ENCODE measurements at places on chromosomes 6 and 20. TPM values are rescaled to one million over a fixed set of nuclear protein-coding genes. Genes with fewer than 3 reads are reported as not detected.

GRCh38 chr20:33014336-33015113 lies 7.0 kb downstream of the BPIFB2 start:
- no peak for DNase-seq

GRCh38 chr6:89680150-89680549 lies 41.6 kb upstream of the LYRM2 start:
- no peak for DNase-seq

GRCh38 chr6:4747588-4747987 lies 28.6 kb upstream of the CDYL start:
- no peak for DNase-seq

GRCh38 chr6:134238960-134239795 lies 78.7 kb downstream of the SGK1 start:
- DNase-seq, result no peak

GRCh38 chr6:75842191-75842590 lies 93.2 kb downstream of the MYO6 start:
- no peak for DNase-seq

GRCh38 chr20:63530788-63531160 lies 6.4 kb downstream of the PTK6 start:
- DNase-seq, result no peak

DNA sequence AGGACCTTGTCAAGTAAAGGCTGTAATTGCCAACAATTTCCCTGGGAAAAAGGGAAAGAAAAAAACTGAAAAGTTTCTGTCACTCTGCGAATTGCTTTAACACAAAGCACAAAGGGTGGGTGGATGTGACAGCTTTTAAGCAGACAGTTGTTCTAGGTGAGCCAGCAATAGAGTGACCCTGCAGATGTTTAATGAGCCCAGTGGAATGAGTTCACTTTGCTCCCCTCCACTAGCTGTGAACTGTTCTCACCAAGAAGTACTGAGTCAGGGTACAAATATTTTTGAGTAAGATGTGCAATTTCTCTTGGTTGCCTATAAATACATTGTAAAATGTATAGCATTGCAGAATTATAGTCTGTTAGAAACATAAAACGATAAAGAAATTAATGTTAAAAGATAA lies 26.2 kb upstream of the LRRC1 start:
- DNase-seq, result no peak

- DNase-seq, result no peak
Measured at GRCh38 chr20:10468340-10468845, 33.3 kb downstream of the SLX4IP start.

GRCh38 chr6:97586344-97586743 lies 303.3 kb upstream of the MMS22L start:
- no peak for DNase-seq

- DNase-seq, result no peak
Measured at GRCh38 chr6:131641554-131641953, 4.5 kb downstream of the ENPP3 start.

GRCh38 chr6:91654357-91654756 lies 1067.5 kb upstream of the MAP3K7 start:
- DNase-seq, result no peak

Gene MOXD1
- total RNA-seq, result 2.3 TPM

Gene SLC17A2
- total RNA-seq, result not detected

Gene GABRR2
- total RNA-seq, result not detected

All from WTC11 (cell line).